Activated CD4-positive, alpha-beta memory T cell treated with anti-CD3 and anti-CD28 coated beads for 36 hours (primary cell): ENCODE measurements at places on chromosomes 3 and 15. TPM values are rescaled to one million over a fixed set of nuclear protein-coding genes. Genes with fewer than 3 reads are reported as not detected.

The TTC23 gene
- total RNA-seq = 2.8 TPM

DNA sequence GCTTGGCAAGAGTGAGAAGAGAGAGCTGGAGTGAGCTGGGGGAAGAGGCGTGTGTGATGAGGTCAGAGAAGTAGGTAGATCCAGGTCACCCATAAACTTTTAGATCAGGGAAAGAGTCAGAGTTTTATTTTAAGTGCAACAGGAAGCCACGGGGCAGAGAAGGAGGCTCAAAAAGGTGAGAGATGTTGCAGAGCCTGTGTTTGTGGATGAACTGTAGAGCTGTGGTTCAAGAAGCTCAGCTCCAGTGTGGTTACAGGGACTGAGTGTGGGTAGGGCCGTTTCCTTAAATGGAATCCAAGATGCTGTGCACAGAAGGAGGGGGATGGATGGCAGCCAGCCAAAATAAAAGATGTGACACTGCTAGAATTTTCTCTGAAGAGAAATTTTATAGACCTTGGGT, 337.2 kb downstream of the SATB1 start:
- DNase-seq = no peak

The MAPK6 gene
- 40.8 TPM for total RNA-seq

DNA sequence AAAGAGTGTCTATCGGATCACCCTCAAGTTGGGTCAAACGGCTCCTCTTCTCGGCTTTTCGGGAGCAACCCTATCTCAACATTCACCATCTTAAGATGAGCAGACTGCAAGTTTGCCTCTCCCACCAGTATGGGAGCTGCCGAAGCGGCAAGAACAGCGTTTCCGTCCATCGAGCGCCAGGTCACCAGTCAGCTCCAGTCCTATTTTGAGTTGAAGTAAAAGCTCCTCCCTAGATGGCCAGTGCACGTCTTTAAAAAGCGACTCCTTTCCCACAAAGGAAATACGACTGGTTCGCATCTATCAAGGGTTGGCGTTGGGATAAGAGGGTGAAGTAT, 369 bp upstream of the U2SURP start:
- DNase-seq = peak; percentile 81

DNA sequence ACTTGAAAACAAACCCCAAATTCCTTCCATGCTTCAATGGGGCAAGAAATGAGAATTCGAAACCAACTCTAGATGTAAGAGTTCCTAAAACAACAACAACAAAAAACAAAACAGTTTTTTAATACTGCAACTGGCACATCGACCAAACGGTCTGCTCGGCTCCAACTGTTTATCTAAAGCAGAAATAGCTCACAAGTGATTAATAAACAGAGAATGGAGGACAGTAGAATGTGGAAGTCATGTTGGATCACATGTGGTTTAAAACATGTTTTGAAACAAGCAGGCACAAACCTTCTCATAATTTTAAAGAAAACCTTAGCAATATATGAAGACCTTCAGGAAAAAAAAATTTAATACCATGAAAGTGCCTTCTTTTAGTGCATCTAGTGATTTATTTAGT, 55.1 kb downstream of the SETMAR start:
- no peak for DNase-seq

DNA sequence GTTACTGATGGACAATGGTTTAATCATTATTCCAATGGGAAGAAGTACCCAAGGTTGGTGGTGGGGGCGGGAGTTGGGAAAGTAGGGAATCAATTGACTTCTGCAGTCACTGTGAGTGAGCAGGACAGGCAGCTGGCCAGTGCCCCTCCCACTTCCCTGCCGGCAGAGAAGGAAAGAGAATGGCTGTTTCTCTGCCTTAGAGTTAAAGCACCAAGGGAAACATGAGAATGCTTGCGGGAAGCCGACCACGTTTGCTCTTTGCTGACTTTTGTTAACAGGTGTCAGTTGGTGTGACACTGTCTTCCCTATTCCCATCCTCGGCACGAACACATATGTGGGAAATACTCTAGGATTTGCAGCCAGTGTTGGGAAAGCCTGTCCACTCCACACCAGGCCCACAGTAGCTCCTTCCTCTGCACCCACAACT, 33.5 kb upstream of the MFSD1 start:
- DNase-seq = no peak

The SYNPR gene
- not detected for total RNA-seq

The TIGIT gene
- 63.8 TPM for total RNA-seq

GRCh38 chr15:78242128-78242527, 7.8 kb upstream of the ACSBG1 start:
- DNase-seq = peak; percentile 49

DNA sequence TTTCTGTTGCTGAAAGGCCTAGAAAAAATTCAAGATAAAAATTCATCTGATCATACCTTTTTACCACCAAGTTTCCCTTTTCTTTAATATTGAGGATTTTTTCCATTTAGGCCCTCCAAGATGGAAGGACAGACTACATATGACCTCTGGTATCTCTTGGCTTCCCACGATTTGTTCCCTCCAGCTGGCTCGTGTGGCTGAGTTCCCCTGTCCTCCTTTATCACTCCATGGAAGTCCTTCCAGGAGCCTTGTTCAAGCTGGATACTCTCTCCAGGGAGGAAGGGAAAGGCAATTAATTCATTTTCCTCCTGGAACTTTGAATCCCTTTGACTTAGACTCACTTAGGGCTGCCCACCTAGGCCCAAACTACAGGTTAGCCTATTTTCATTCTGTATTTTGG, 110.6 kb downstream of the CFAP44 start:
- no peak for DNase-seq

The ST8SIA2 gene
- total RNA-seq = not detected

GRCh38 chr15:31338318-31338878, 11.8 kb downstream of the KLF13 start:
- DNase-seq = no peak

The ALPK3 gene
- 0.12 TPM for total RNA-seq

- no peak for DNase-seq
These were observed 296.6 kb downstream of the SUCLG2 start for GRCh38 chr3:67357610-67358458.

The GP5 gene
- 0.24 TPM for total RNA-seq

DNA sequence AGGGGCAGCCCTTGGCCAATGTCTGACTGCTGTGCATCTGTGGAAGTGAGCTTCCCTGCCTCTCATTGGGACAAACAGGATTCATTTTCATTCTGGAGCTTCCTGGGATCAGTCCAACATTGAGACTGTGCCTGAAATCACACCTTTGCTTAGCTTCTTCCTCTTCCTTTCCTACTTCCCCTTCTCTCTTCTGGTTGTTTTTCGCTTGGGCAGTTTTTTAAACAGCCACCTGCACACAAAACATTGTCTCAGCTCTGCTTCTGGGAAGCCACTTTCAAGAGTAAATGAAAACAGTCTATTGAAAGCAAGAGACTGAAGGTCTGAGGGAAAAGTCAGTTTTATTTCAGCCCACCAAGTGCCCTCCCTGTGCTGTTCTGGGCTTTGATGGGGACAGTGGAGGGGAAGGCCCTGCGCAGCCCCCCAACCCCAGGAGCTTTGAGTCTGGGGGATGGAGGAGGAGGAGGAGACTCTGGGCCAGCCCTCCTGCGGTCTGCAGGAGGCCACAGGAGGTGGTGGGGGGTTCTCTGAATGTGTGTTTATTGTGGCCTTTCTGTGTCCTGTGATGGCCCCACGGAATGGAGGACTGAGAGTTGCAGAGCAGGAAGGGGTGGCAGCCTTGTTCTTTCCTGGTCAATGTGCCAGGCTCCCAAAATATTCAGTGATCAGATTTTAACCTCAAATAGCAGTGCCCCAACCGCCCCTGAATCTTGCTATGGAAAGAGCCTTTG, 7.8 kb upstream of the ISLR2 start:
- DNase-seq = no peak

The CLDN16 gene
- total RNA-seq = not detected

DNA sequence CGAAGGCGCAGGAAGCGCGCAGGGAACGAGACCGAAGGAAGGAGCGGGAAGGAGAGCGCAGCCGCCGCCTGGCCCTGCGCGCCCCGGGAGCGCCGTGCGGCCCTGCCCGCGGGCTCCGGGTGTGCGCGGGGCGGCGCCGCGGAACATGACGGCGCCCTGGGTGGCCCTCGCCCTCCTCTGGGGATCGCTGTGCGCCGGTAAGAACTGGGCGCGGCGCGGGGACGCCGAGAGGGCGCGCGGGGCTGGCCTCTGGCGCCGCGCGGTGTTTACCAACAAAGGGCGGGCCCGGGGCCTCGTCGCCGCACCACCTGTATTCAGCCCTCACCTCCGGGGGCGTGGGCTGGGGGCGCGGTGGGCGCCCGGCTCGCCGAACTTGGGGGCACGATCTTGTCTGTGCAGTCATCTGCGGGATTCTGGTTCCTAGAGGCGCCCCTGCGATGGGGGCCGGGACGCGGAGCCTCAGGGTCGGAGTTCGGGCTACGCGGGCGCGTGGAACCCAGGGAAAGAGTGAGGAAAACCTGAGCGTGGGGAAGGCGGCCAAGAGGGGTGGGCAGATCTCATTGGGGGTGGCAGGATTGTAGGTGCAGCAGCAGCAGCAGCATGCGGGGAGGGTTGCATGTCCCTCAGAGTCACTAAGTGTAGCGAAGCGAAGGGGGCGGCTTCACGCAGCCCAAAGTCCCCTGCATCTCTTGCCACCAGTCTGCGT, 641 bp downstream of the ACVR2B start:
- peak; percentile 40 for DNase-seq

DNA sequence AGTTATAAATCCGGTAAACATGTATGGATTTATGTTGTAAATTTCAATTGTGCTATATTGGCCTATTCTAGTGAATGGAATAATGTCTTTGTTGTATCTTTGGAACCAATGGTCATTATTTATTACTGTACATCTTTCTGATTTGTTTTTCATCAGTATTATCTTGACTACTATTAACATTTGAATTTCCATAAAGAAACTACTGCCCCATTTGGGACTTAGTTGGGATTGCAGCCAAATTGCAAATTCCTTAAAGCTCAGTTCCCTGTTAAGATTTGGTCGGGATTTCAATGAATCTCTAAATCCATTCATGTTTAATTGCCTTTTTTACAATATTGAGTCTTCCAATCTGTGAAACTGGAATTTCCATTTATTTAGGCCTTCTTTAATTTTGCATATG, 822.4 kb upstream of the CADM2 start:
- DNase-seq = no peak

The CLRN1 gene
- total RNA-seq = not detected

GRCh38 chr3:9404680-9405079, 7.3 kb downstream of the SETD5 start:
- no peak for DNase-seq

The ATP13A4 gene
- total RNA-seq = 3.2 TPM

The SLC6A20 gene
- not detected for total RNA-seq

DNA sequence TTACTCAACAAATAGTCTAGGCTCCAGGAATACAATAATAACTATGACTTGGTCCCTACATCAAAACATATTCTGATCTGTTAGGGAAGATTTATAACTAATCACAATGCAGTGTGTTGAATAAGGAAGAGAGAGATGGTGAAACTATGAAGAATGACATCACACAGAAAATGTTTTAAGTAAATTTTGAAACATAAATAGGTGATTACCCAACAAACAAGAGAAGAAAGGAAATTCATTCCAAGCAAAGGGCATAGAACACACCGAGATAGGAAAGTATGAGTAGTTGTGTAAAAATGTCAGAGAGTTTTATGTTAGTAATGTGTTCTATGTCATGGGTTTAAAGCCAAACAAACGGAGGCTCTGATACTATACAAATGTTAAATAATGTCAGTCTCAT, 13.4 kb downstream of the SEC62 start:
- DNase-seq = no peak

DNA sequence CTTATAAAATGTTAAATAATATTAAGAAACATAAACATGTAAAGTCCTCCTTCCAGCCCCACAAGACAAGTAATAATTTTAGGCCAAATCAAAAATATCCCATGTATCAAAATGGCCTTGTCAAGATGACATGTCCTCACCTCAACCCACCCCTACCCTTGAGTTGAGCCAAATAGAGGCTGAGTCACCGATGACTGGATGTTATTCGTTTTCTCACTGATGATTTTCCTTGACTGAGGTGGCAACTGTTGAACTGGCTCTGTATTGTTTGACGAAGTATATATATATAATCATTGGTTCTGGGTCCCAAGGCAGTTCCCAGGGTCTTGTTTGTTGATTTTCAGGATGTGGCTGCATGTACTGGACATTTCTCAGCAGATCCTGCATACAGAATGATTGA, 75.3 kb downstream of the TMEM108 start:
- DNase-seq = no peak

- DNase-seq = no peak
These were observed 47.6 kb downstream of the SSR3 start for GRCh38 chr3:156507285-156507684.

DNA sequence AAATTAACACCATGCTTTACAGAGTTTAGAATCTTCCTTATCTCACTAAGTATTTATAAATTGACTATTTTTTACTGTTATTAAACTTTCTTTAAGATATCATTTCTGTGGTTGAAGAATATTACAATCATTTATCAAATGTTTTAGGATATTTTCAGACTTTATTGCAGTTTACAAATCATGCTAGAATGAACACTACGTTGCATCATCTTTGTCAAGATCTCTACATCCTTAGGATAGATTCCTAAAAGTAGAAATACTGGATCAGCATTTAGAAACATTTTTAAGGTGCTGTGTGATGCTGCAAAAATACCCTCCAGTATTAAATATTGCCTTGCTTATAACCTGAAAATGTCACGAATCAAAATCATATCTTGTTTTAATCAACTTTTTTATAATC, 2.5 kb upstream of the PLD1 start:
- no peak for DNase-seq

The MME gene
- total RNA-seq = not detected

DNA sequence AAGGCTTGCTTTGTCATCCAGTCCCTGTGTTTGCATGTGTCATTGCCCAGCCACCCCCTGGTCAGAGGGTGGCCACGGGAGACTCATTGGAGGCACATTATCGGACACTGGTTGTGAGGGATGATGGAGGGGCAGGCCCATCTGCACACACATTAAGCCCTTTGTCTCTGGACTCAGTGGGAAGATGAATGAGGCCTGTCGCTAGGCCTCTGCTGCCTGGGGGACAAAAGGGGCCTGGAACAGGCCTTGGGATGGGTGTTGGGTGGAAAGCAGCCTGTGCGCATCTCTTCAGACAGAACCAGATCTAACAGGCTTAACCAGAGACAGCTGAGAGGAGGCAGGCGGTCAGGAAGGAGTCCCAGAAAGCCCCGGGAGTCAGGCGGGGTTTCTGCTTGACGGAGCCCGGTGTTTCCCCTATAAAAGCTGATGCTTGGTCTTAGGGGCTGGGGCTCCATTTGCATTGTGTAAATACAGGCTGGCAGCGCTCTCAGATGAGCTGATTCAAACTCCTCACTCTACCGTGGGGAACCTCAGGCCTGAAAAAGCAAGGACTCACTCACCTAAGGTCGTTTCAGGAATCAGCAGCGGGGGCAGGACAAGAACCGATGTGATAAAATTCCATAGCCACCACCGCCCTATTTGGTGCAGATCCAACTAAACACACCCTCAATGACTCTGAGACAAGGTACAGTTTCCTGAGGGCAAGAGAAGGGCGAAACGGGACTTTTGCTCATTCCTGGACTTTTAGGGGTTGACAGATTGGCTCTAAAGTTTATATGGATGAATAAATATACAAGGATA, 17.1 kb upstream of the SKIC8 start:
- no peak for DNase-seq
